ENCODE measurements at places on chromosomes 3 and 15. TPM values are rescaled to one million over a fixed set of nuclear protein-coding genes. Genes with fewer than 3 reads are reported as not detected.

GRCh38 chr15:72967811-72968530 lies 84.3 kb upstream of the NEO1 start:
- no peak for DNase-seq

DNA sequence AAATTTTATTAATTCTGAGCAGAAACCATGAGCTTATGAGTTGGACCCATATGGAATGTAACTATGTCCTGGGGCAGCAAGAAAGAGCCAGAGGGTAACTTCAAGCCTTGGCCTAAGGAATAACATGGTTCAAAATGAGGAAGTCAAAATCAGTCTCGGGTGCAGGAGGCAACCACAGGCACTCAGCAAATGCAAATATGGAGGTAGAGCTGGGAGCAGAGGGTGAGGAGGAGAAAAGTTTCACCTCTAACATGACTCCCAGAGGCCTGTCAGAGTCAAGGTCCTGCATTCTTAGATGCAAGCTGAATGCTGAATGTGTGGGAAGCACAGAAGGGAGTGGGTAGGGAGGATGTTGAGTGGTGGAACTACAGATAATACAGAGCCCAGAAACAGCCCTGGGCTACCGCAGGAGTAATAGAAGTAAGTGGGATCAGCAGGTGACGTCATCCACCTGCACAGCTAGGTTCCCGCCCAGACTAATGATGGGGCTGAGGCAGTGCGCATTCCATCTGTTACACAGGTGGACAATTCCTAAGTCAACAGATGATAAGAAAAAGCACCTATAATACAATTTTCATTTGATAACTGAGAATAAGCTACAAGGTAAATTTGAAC lies 279.8 kb upstream of the ARRDC4 start:
- DNase-seq, result no peak

- no peak for DNase-seq
Observed at GRCh38 chr3:108595321-108595720, 5.8 kb downstream of the DZIP3 start.

DNA sequence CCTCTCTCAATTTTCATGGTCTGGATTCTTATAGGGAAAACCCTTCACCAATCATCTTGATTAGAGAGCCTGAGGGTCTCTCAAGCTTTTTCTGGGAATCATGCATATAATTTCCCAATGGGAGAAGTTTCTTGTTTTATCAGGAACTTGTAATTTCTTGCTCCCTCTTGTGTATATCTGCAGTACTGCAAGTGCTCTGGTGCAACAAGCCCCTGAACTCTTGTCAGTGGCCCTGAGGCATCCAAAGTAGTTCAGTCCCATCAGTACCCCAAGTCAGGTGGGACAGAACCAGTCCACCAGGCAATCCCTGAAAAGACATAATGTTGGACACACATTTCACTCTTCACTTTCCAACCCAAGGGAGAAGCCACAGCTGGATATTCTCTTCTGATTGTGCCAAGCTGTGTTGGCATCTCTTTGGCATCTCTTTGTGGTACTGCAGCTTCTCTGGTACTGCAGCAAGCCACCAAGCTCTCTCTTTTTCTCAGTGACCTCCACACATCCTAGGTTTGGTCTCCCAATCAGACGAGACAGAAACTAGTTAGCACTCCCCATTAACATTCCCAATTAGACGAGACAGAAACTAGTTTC lies 214.5 kb downstream of the ZIC4 start:
- no peak for DNase-seq

DNA sequence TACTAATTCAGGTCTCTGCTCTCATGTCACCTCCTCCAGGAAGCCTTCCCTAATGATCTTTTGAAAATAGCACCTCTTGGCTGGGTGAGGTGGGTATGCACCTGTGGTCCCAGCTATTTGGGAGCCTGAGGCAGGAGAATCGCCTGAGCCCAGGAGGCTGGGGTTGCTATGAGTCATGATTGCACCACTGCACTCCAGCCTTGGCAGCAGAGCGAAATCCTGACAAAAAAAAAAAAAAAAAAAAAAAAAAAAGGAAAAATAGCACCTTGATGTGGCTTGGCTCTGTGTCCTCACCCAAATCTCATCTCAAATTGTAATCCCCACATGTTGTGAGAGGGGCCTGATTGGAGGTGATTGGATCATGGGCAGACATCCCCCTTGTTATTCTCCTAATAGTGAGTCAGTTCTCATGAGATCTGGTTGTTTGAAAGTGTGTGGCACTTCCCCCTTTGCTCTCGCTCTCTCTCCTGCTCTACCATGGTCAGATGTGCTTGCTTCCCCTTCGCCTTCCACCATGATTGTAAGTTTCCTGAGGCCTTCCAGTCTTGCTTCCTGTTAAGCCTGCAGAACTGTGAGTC lies 11.2 kb upstream of the RNU6-1 start:
- no peak for DNase-seq

DNA sequence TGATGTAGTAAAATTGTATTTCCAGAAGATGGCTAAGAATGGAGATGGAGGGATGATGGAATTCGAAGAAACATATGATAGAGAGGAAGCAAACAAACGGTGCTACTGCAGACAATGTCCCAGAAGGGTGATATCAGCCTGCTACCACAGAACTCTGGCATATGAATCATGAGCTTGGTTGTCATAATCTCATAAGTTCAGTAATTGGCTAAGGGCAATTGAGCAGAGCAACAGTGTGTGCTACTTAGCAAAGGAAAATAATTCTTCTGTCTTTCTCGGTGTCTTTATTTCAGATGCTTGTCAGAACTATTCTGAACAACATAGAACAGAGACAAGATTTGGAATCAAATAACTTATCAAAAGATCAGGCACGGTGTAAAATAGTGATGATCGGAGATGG lies 407.3 kb downstream of the GBE1 start:
- DNase-seq, result no peak

- DNase-seq, result no peak
Observed at GRCh38 chr3:158165730-158166129, 55.8 kb downstream of the RSRC1 start.

DNA sequence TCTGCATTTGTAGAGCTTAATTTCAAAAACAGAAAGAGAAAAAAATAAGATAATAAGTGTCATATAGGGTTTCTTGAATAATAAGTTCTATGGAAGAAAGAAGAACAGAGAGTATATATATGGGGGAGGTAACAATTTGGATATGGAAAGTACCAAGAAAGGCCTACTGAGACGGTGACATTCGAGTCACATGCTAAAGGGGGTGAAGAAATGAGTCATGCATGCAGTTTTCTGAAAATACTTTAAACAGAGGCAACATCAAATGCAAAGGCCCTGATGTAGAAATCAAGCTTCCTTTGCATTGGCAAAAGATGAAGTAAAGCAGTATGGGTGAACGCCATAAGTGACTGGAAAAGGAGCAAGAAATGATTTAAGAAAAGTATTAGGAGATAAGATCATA lies 371.6 kb upstream of the ZNF385D start:
- DNase-seq, result no peak

- no peak for DNase-seq
Observed at GRCh38 chr3:108030960-108031359, 59.9 kb downstream of the CD47 start.

- DNase-seq, result no peak
Observed at GRCh38 chr3:60919296-60919695, 332.0 kb downstream of the FHIT start.

- DNase-seq, result no peak
Observed at GRCh38 chr15:41288464-41288863, 43.9 kb downstream of the OIP5 start.

GRCh38 chr3:74331711-74332110 lies 282.7 kb downstream of the CNTN3 start:
- DNase-seq, result no peak

DNA sequence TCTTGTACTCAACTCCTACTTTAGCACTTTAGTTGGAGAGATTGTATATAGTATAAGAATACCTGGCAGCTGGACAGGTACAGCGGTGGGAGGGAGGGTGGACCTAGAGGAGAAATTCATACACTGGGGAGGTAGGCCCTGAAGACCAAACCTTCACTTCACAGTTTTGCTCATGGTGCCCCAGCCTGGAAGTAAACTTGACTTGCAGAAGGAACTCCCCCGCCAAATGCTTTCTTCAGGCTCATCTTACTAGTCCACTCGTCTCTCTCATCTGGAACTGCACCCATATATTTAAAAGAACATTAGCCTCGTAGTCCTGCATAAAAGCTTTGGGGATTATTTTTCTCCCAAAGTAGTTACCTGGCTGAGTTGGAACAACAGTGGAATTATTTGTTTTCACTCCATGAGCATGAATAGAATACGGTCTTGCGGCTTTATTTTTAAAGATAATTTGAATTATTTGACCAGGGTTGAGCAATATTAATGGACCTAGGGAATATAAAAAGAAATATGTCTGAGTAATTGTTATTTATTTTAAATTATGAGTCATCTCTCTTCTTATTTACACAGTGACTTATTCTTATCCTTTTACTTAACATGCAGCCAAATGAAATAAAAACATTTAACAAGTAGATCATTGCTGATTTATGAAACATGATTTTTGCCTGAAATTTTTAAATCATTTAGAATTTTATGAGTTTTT lies 25.5 kb upstream of the CP start:
- DNase-seq, result no peak

DNA sequence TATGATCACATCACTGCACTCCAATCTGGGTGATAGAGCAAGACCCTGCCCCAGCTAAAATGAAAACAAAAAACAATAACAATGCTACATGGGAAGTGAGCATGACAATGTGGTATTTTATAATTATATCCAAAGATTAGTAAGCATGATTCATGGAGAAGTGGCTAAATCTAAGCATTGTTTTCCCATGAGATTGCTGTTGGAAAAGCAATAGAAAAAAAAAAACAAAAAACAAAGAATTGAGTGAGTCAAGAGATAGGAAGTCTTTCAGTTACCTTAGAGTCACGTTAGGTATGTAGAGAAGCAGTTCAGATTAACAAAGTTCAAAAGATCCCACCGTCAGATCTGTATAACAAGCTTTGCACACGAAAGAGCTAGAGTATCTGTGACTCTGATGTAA lies 210.3 kb upstream of the CNTN6 start:
- DNase-seq, result no peak

DNA sequence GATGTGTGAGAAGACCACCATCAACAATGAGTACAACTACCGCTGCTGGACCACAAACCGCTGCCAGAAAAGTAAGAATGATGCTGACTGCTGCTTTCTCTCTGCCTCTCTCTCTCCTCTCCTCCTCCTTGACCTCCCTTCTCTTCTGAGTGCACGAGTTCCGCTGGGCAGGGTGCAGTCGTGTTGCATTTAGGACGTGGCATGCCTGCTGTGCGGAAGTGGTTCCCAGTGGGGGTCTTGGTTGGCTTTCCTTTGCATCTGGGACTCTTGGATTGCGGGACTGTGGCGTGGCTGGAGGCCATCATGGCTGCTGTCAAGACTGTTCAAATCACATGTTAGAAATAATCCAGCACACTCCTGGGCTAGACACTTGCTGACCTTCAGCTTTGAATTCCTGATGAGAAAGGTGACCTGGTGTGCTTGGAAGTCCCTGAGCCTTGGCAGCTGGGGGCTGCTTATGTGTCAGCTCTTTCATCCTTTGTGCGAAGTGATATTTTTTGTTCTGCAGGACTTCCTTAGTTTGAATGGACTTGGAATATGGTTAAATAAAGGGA lies 59.8 kb downstream of the IGF1R start:
- no peak for DNase-seq

DNA sequence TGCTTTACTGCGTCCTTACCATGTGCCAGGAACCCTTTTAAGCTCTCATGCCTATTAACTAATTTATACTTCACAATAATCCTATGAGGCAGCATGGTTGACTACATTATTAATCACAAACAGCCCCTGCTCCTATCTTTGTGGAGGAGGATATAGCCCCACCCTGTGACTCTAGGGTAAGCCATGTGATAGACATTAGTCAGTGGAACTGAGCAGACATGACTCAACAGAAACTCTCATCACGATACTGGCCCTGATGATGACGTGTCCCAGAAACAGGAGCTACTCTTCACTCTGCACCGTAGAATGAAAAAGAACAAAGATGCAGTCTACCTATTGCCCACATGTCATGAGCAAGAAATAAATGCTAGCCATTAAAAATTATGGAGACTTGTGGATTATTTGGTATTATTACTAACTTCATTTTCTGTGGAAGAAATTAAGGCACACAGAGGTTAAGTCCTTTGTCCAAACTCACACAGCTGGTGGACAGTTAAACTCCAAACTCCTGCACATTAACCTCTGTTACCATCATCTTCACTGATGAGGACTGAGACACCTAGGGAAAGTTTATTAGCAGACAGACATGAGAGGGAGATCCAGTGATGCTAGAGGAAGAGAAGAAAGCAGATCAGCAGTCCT lies 51.2 kb downstream of the CFAP20DC start:
- DNase-seq, result no peak

GRCh38 chr3:139554628-139555027 lies 15.1 kb upstream of the RBP1 start:
- no peak for DNase-seq

ATP1B3 gene
- total RNA-seq, result 68.8 TPM

C3orf85 gene
- total RNA-seq, result not detected

CYP8B1 gene
- not detected for total RNA-seq

FGF7 gene
- total RNA-seq, result not detected

GHSR gene
- not detected for total RNA-seq

SPG11 gene
- 161 TPM for total RNA-seq

KLHL18 gene
- 38.0 TPM for total RNA-seq

PROS1 gene
- total RNA-seq, result not detected

ARPC4 gene
- 338 TPM for total RNA-seq

SAMD7 gene
- not detected for total RNA-seq

CLSTN2 gene
- not detected for total RNA-seq
